ENCODE measurements at places on chromosomes 12 and 14. TPM values are rescaled to one million over a fixed set of nuclear protein-coding genes. Genes with fewer than 3 reads are reported as not detected.

Gene TEAD4
- total RNA-seq: 2.4 TPM

Gene OR4E1
- 1.4 TPM for total RNA-seq

Gene ACSS3
- total RNA-seq: 32.0 TPM

Gene DPY19L2
- 22.9 TPM for total RNA-seq

Gene RERGL
- total RNA-seq: not detected

Gene TPH2
- 3.9 TPM for total RNA-seq

Gene NEK9
- total RNA-seq: 61.9 TPM

Gene IL26
- not detected for total RNA-seq

Gene SYNDIG1L
- total RNA-seq: not detected

Gene CCDC196
- total RNA-seq: 1.9 TPM

Gene IL23A
- 6.0 TPM for total RNA-seq

Gene HCAR2
- 7.2 TPM for total RNA-seq

Gene ADCK1
- 4.3 TPM for total RNA-seq

Gene CAPZA3
- total RNA-seq: 0.72 TPM

Gene KRT75
- total RNA-seq: not detected

Gene TTC9
- 0.96 TPM for total RNA-seq

All from umbilical cord (tissue), 2 donors.